SW480 (cell line): ENCODE measurements at places on chromosomes 6 and 20.

DNA sequence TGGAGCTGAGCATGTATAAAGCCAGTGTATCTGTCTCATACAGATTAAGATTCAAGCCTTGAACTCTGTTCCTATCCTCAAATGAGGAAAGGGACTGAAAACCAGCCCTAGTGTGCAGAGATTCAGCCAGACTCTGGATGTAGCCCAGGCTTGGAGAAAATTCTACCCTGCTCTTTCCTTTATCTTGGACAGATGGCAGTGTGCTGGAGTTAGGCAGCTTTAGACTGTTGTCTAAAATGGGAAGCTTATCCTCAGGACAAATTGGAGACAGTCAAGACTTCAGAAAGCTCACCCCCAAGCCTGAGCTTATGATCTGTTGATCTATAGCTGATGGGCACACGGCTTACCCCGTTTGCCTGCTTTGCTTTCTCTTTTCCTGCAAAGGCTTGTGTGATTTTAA, 1057.6 kb downstream of the KIF16B start:
- DNase-seq, result no peak

GRCh38 chr6:52285177-52286068, 881 bp upstream of the MCM3 start:
- peak; percentile 65 for DNase-seq

- DNase-seq, result peak; percentile 51
Observed at GRCh38 chr6:28789553-28790083, 134.2 kb downstream of the TRIM27 start.

DNA sequence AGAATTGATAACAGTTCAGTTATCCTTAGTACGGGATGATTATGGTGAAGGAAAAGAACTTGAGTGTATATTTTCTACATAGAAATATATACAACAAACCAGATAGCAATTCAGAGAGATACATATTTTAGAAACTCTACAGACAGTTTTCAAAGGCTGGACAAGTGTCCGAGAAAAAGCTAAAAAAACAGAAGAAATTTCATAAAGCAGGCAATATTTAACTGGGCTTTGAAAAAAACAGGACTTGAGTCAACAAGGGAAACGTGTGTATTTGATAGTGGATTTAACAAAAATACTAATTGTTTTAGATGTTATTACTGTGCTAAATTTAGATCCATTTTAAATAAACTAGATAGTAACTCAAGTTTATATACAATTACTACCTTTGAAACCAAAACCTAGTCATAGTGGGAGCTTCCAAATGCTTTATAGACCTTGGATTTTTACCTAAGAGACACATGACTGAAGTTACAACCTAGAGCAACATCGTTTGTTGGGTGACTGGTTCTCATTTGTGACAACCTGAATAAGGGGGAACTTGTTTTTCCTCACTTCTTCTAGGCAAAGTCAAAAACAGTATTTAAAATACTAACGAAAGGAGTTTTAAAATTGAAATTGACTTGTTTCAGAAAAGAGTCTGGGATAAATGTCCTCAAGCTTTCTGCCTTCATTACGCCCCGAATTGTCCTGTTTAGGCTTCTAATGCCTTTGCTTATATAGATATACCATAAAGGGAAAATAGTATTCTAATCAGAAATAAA, 116.7 kb upstream of the PRSS16 start:
- no peak for DNase-seq

DNA sequence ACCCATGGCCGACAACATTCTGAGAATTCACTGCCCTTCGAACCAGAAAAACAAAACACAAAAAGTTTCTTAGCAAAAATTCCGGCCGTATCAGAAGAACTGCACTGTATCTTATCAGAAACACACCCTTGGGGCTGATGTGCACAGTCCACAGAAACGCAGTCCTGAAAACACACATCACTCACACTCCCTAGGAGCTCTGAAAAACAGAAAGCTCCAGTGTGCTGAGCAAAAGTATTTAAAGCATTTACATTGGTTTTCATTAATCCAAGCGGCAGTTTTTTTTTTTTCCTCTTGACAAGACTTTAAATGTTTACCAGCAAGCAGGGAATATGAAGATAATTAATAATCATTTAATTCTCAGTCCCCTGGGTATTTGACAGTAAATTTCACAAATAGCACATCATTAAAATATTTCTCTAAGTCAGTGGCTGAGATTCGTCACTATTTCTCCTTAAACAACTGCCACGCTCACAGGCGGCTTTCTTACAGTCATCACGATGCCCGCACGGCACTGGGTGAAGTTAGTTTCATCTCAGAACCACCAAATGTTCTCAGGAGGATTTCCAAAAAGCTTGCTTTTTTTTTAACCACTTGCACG, 13.3 kb downstream of the NFATC2 start:
- DNase-seq, result no peak

DNA sequence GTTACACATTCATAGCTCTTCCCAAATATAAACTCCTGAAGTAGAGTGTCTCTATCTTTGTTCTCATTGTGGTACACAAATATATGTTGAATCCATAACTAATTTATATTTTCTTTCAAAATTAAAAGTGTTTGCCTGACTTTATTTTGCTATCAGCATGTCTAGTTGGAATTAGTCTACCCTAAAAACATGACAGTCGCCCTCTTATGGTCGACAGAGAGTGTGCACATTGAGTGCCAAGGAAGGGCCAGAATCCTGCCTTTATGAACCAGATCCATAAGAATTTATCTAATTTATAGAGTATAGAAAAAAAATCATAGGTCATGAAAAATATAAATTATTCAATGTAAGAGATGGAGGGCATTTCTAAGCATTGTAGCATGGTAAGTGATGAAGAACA, 12.3 kb upstream of the DEFB112 start:
- DNase-seq, result no peak

DNA sequence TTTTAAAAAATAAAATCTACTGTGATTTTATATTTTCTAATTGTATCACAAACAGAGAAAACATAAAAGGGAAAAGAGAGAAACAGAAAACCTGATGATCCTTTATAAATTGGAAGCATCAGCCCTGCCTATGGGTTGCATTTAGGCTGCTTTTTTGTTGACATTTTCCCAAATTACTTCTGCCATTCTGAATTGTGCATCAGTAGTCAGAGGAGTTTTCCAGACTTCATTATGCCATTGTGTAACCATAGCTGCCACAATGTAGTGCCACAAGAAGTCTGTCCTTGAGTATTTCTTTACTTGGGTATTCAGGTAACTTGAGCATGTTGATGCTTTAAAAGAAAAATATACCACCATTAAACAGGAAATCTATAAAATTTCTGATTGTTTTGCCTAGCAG, 130.3 kb downstream of the HACE1 start:
- DNase-seq, result no peak

GRCh38 chr6:145508107-145508506, 227.2 kb downstream of the EPM2A start:
- no peak for DNase-seq

DNA sequence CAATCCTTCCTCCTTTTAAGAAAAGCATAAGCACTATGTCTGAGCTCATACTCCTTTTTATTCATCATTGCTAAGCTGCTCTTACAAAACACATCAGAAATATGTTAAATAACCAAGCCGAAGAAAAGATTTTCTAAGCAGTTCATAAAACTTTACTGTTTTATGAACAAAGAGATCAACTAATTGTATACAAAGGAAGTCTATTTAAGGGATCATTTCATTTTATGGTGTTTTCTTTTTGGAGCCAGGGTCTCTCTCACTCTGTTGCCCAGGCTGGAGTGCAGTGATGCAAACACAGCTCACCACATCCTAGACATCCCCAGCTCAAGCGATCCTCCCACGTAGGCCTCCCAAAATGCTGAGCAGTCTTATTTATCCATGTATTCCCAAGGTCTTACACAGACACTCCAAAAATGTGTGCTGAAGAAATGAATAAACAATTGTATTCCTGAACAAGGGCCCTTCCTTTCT, 9.3 kb downstream of the NUDT3 start:
- DNase-seq, result no peak

DNA sequence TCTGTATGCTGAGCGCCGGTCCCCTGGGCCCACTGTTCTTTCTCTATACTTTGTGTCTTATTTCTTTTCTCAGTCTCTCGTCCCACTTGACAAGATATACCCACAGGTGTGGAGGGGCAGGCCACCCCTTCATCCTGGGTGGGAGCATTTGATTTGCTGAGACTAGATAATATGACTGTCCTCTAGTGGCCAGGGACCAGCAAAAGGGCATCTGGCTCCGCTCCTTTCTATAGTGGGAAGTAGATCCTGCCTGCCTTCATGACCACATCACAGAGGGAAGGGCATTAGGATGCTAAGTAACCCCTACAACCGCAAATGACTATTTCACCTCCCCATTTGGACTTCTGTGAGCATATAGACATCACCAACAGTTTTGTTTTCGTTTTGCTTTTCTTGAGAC, 64.5 kb downstream of the TRMT6 start:
- DNase-seq, result no peak

DNA sequence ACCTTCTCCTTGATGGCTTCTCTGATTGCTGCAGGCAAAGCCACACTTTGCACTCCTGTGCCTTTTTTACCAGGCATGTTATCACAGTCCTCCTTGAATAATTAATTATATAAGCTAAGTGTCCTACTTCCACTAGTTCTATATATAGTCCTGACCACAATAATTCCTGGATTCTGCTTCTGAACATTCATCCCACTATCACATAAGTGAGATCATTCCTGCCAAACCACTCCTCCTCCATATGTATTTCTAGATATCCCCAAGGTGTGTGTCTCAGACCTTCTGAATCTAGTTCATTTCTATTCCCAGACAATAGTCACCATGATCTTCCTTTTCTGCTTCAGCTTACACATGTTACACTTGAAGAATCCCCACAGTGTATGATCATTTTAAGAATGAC, 1237.5 kb upstream of the MAP3K7 start:
- no peak for DNase-seq

GRCh38 chr20:46946181-46946624, 51.6 kb downstream of the EYA2 start:
- DNase-seq, result no peak

DNA sequence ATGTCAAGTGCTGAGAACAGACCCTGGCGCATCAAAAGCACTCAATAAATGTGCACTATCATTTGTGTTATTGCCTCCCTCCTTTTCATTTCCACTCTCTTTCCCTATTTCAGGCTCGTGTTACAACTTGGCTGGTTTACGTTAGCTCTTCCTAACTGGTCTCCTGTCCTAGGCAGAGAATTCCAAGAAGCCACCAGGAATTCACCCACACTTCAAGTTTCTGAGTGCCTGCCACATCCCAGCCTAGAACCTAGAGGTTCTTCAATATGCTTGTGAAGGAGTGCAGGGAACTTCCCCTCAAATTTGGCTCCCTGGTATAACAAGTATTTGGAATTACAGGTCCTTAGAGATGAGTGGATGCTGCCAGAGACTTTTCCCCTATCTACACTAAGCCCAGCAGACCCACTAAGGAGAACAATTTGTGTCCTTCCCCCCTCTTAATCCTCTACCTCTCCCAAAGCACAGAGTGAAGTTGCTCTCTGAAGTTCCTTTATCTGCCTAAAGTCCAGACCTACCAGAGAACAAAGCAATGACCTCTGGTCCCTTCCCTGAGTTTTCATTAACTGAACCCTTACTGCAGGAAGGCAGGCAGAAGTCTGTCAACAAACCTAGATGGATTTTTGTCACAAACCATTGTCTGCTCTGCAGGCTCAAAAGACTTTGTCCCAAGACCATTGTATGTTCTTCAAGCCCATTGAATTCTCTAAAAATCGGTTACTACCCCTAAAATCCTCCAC, 201.6 kb upstream of the JARID2 start:
- no peak for DNase-seq

GRCh38 chr6:96186516-96187195, 170.9 kb downstream of the FUT9 start:
- no peak for DNase-seq

- no peak for DNase-seq
Observed at GRCh38 chr20:32397567-32398084, 39.5 kb downstream of the ASXL1 start.

DNA sequence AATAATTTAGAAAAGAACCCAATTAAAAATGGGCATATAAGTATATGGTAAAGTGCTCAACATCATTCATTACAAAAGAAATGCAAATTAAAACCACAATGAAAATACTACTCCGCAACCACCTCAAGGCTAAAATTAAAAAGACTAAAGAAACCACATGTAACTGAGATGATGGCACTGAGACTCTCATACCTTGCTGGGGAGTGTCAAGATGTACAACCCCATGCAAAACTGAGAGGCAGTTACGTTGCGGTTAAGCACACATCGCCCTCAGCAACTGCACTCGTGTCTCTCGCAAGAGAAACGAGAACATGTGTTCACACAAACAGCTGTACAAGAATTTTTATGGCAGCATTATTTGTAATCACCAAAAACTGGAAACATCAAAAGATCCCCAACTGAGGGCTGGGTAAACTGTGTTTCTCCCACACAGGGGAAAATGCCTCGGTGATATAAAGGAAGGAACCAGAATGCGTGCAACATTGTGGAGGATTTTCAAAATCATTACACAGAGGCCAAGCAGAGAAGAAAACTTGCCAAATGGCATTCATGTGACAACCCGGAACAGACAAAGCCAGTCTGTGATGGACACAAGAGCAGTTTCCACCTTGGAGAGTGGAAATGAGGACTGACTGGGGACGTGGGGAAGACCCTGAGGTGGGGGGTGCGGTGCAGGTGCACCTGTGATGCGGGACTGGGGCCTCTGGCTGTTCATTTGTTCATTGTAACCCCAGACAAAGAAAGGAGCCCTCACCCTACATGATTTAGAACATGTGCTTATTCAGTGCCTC, 144.9 kb downstream of the WDR27 start:
- no peak for DNase-seq
